ENCODE measurements at places on chromosomes 7 and 10. TPM values are rescaled to one million over a fixed set of nuclear protein-coding genes. Genes with fewer than 3 reads are reported as not detected.

CFTR gene
- total RNA-seq, result not detected

PLEKHS1 gene
- not detected for total RNA-seq

ZNF804B gene
- total RNA-seq, result not detected

TPST1 gene
- total RNA-seq, result 1.5 TPM

ITGA8 gene
- total RNA-seq, result not detected

OR2A7 gene
- 1.2 TPM for total RNA-seq

DPYSL4 gene
- total RNA-seq, result 10.1 TPM

NODAL gene
- not detected for total RNA-seq

C10orf143 gene
- 5.0 TPM for total RNA-seq

NUTM2D gene
- 1.5 TPM for total RNA-seq

SPDYE2B gene
- total RNA-seq, result not detected

C7orf33 gene
- total RNA-seq, result not detected

DAGLB gene
- 17.0 TPM for total RNA-seq

SYT15B gene
- total RNA-seq, result 0.06 TPM

BTBD16 gene
- not detected for total RNA-seq

GPR26 gene
- total RNA-seq, result not detected

PLEKHA8 gene
- total RNA-seq, result 13.5 TPM

RPP38 gene
- total RNA-seq, result 25.7 TPM

SAP25 gene
- 5.6 TPM for total RNA-seq

ADD3 gene
- 31.3 TPM for total RNA-seq

CNNM1 gene
- total RNA-seq, result 0.38 TPM

PCDH15 gene
- not detected for total RNA-seq

VGF gene
- total RNA-seq, result 0.08 TPM

AMZ1 gene
- total RNA-seq, result not detected

MKI67 gene
- 129 TPM for total RNA-seq

SCART1 gene
- 0.93 TPM for total RNA-seq

ZDHHC4 gene
- 30.1 TPM for total RNA-seq

All from activated CD8-positive, alpha-beta memory T cell treated with anti-CD3 and anti-CD28 coated beads for 36 hours (primary cell).